ENCODE measurements at places on chromosomes 12 and 14. TPM values are rescaled to one million over a fixed set of nuclear protein-coding genes. Genes with fewer than 3 reads are reported as not detected.
A peak's percentile ranks its signal among the peaks of the same experiment; 100 is the strongest.

PSMC6 gene
- 114 TPM for total RNA-seq

CCDC175 gene
- not detected for total RNA-seq

DNA sequence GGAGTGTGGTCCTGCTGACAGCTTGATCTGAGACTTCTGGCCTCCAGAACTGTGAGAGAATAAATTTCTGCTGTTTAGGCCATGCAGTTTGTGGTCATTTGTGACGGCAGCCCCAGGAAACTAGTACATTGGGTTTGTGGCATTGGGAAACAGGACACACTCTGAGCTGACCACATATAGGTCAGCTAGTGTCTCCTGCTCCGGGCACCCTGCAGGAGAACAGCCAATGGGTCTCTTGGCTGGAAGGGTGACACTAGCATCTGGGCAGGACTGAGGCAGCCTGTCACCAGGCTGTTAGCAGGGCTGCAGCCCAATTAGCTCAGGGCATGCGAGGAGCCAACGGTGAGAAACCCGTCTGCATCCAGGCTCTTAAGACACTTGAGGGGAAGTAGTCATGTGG is 83.2 kb downstream of the PITPNM2 start:
- DNase-seq = no peak

GRCh38 chr12:110647631-110648040 is 33.7 kb downstream of the TCTN1 start:
- DNase-seq = peak; percentile 30

DNA sequence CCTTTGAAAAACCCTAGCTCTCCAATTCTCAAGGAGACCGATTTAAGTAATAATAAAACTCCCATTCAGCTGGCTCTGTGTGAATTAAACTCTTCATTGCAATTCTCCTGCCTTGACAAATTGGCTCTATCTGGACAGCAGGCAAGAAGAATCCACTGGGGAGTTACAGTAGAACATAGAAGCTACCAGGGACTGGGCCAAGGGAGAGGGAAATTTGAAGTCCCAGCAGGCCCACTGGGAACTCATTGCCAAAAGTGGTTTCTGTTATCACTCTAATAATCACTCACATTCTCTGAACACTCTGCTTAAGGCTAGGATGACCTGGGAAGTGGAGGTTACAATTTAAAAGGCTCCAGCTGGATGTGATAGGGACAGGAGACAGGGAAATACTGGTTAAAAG is 384.5 kb upstream of the CCDC196 start:
- DNase-seq = no peak

GRCh38 chr12:19783547-19784444 is 344.5 kb downstream of the AEBP2 start:
- no peak for DNase-seq

GRCh38 chr14:59829469-59830337 is 40.9 kb downstream of the RTN1 start:
- no peak for DNase-seq

Measured in muscle of leg (tissue), 16 donors.